ENCODE measurements at places on chromosomes 6 and 20. TPM values are rescaled to one million over a fixed set of nuclear protein-coding genes. Genes with fewer than 3 reads are reported as not detected.

The MAS1 gene
- not detected for total RNA-seq

DNA sequence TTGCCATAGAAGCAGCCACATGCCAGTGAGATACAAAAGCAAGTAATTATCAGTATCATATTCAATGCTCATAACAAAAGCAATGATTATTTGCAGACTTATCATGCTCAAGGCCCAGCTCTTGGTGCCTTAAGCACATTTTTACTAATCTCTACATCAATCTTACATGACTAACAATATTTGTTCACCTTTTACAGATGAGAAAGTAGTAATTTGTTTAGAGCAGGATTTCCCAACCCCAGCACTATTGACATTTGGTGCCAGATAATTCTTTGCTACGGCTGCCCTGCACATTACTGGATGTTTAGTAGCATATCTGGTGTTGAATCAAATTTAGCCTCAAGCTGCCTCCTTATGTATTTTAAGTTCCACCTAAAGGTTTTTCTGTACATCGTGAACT lies 19.0 kb upstream of the DOK5 start:
- no peaks in the 10 kb centered on the region for H3K4me1 ChIP-seq
- H3K27me3 ChIP-seq, result no peaks in the 10 kb centered on the region
- no peaks in the 10 kb centered on the region for H3K36me3 ChIP-seq
- no peak overlapping the region for H3K27ac ChIP-seq

GRCh38 chr6:6217855-6218758 lies 102.4 kb downstream of the F13A1 start:
- no peak overlapping the region for H3K27ac ChIP-seq
- H3K36me3 ChIP-seq, result no peaks in the 10 kb centered on the region
- no peaks in the 10 kb centered on the region for H3K4me1 ChIP-seq
- DNase-seq, result peak; percentile 49

The VTA1 gene
- 73.5 TPM for total RNA-seq

DNA sequence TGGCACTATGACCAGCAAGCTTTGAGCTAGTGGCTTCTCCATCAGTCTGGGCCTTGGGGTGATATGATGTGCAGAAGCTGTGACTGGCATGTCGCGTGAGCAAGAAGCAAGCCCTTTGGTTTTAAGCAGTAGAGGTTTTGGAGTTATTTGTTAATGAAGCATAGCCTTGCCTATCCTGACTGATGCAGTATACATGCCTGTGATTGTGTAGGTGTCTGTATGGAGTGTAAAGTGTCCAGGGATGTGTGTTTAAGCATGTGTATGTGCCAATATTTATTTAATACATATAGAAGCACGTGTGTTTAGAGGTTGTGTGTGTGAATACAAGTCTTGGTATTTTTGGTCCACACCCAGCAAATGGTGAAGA lies 61.0 kb upstream of the CCDC167 start:
- H3K4me3 ChIP-seq, result no peak overlapping the region
- no peaks in the 10 kb centered on the region for H3K27me3 ChIP-seq
- H3K36me3 ChIP-seq, result no peaks in the 10 kb centered on the region

DNA sequence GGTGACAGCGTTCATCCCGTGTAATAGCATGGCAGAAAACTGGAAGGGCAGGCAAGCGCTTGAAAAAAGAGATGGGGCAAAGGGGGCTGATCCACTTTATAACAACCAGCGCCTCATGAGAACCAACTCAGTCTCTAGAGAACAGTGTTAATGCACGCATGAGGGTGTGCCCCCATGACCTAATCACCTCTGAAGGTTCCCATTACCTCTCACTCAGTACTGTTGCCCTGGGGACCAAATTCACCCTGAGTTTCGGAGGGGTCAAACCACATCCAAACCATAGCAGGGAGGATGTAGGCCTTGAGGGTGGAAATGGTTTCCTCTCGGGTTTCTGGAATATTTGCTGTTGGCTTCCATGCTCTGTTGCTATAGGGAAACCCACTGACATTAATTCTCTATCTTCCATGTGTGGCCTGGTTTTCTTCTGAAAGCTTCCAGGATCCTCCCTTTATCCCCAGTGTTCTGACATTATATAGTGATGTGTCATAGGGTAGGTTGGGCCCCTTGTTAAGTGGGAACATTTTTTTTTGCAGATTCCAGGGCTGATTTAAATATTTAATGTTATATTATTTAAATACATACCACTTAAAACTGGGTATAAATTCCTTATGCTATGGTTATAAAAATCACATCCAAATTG lies 65.2 kb downstream of the PPP1R14C start:
- H3K27me3 ChIP-seq, result no peaks in the 10 kb centered on the region
- no peaks in the 10 kb centered on the region for H3K4me1 ChIP-seq
- H3K36me3 ChIP-seq, result no peaks in the 10 kb centered on the region
- no peak overlapping the region for H3K27ac ChIP-seq

The FAM83B gene
- 13.1 TPM for total RNA-seq

DNA sequence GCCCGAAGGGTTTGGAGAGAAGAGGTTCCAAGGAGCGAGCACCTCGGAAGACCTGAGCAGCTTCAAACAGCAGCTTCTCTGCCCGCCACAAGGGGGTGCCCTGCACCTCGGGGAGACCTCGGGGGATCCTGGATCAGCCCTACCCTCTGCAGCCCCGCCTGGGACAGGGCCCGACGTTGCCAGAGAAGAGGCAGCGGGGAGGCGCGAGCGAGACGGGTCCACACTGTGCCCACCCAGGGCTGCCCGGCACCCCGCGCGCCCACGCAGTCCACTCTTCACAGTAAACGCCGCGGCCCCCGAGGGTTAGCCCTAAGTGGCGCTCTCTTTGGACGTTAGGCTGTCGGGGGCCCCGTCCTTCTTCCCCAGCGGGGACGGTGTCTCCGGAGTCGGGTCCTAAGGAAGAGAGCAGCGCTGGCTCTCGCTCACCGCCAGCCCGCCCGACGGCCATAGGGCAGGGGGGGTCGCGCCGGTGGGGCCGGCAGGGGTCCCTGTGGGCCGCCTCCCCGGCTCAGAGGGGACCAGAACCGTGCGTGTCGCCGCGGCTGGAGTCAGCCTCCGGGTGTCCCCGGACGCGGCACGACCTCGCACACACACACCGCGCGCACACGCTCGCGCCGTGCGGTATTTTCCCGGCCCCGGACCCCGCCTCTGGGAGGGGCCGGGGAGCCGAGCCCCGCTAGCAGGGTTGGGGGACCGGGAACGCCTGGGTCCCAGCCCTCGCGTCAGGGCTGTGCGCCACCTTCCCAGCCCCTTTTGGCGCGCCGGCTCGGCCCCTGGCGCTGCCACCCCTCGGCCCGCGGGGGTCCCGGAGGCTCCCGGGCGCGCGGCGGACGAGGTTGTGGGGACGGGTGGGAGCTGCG lies 929 bp downstream of the CDH22 start:
- peak; percentile 90 for DNase-seq
- no peaks in the 10 kb centered on the region for H3K36me3 ChIP-seq
- peak overlapping the region; percentile 62 for H3K4me3 ChIP-seq
- no peak overlapping the region for H3K27ac ChIP-seq
- H3K27me3 ChIP-seq, result peaks cover 74% of the 10 kb centered on the region
- H3K4me1 ChIP-seq, result no peaks in the 10 kb centered on the region

GRCh38 chr6:111850295-111850937 lies 22.8 kb downstream of the FYN start:
- H3K4me1 ChIP-seq, result peaks cover 9% of the 10 kb centered on the region
- H3K27ac ChIP-seq, result no peak overlapping the region
- H3K36me3 ChIP-seq, result no peaks in the 10 kb centered on the region
- no peaks in the 10 kb centered on the region for H3K27me3 ChIP-seq

The GRM4 gene
- 9.1 TPM for total RNA-seq

The ADAM33 gene
- total RNA-seq, result 3.9 TPM

- no peaks in the 10 kb centered on the region for H3K27me3 ChIP-seq
- H3K36me3 ChIP-seq, result peaks cover 24% of the 10 kb centered on the region
- H3K4me1 ChIP-seq, result peaks cover 3% of the 10 kb centered on the region
- no peak overlapping the region for H3K27ac ChIP-seq
These were observed 42.6 kb downstream of the BMP7 start for GRCh38 chr20:57223648-57224489.

- H3K4me1 ChIP-seq, result peaks cover 11% of the 10 kb centered on the region
- no peak overlapping the region for H3K27ac ChIP-seq
- peaks cover 7% of the 10 kb centered on the region for H3K27me3 ChIP-seq
These were observed 19.7 kb downstream of the CD40 start for GRCh38 chr20:46137816-46138215.

- H3K4me3 ChIP-seq, result no peak overlapping the region
- no peaks in the 10 kb centered on the region for H3K4me1 ChIP-seq
- no peak overlapping the region for H3K27ac ChIP-seq
- no peaks in the 10 kb centered on the region for H3K36me3 ChIP-seq
- DNase-seq, result peak; percentile 72
These were observed 13.9 kb upstream of the ADGRF5 start for GRCh38 chr6:46935687-46936086.

GRCh38 chr6:162377735-162378134 lies 349.8 kb downstream of the PRKN start:
- no peak overlapping the region for H3K4me3 ChIP-seq
- no peaks in the 10 kb centered on the region for H3K4me1 ChIP-seq
- H3K27ac ChIP-seq, result no peak overlapping the region
- no peak for DNase-seq

GRCh38 chr6:17703256-17703694 lies 3.5 kb downstream of the NUP153 start:
- H3K4me1 ChIP-seq, result no peaks in the 10 kb centered on the region
- no peaks in the 10 kb centered on the region for H3K27me3 ChIP-seq
- H3K4me3 ChIP-seq, result peak overlapping the region; percentile 99
- peaks cover 12% of the 10 kb centered on the region for H3K36me3 ChIP-seq
- peak; percentile 25 for DNase-seq
- no peak overlapping the region for H3K27ac ChIP-seq

DNA sequence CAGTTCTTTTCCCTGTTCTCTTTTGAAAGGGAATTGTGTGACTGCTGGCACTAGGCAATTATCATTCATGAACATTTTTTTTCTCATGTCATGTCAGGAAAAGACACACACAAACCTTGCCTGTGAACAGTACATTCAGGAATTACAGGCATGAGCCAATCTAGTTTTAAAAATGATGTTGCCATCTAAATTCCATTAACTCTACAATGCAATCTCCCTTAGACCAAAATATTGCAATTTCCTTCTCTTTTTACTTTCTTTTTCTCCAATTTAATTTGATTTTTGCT lies 127.5 kb upstream of the STMND1 start:
- DNase-seq, result no peak
- no peaks in the 10 kb centered on the region for H3K36me3 ChIP-seq
- no peak overlapping the region for H3K27ac ChIP-seq

GRCh38 chr6:45616209-45616608 lies 238.5 kb upstream of the SUPT3H start:
- no peak for DNase-seq
- no peak overlapping the region for H3K27ac ChIP-seq
- no peaks in the 10 kb centered on the region for H3K4me1 ChIP-seq
- no peak overlapping the region for H3K4me3 ChIP-seq

DNA sequence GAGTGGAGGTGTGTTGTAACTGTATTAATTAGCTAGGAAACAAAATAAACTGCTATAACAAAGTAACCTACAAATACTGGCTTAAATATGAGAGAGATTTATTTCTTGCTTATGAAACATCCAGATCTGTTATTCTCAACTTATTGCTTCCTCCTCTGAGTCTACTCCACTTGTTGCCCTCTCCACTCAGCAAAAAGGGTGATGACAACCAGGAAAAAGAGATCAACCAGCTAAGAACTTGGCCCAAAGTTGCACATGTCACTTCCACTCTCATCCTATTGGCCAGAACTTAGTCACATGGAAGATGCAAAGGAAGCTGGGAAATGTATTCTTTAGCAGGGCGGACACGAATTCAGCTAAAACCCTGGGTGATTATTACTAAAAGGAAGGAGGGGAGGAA lies 5.2 kb upstream of the TP53RK start:
- no peaks in the 10 kb centered on the region for H3K4me1 ChIP-seq
- H3K27ac ChIP-seq, result no peak overlapping the region
- H3K27me3 ChIP-seq, result no peaks in the 10 kb centered on the region
- no peak overlapping the region for H3K4me3 ChIP-seq
- DNase-seq, result no peak
- no peaks in the 10 kb centered on the region for H3K36me3 ChIP-seq

The PRKN gene
- 3.5 TPM for total RNA-seq

DNA sequence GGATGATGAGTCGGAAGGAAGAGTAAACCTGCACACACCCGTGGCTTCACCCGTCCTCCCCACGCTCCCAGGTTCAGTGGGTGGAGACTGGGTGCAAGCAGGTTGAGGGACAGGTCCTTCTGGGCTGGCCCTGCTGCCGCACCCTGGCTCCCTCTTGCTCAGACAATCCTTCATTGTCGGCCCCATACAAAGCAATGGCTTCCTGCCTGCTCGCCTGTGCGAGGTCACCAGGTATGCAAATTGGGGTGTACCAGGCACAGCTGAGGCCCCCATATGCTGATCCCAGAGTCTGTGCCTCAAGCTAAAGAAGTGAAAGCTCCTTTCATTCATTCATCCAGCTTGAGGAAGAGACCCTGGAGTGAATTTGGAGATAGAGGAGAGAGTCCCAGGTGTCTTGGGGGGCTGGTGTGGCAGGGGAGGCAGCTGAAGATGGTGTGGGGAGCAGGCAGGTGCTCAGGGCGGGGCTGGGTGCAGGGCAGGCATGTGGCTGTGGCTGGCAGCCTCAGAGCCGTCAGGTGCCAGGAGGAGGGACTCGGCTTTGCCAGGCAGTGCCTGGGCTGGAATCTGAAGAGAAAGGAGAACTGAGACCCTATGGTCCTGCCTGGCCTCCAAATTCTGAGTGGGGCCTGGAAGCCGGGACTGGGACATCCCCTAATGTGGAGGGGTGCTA lies 4.7 kb downstream of the SLCO4A1 start:
- H3K4me3 ChIP-seq, result no peak overlapping the region
- H3K27me3 ChIP-seq, result peaks cover 35% of the 10 kb centered on the region
- no peaks in the 10 kb centered on the region for H3K36me3 ChIP-seq
- no peaks in the 10 kb centered on the region for H3K4me1 ChIP-seq

GRCh38 chr20:10644458-10645204 lies 29.2 kb downstream of the JAG1 start:
- peaks cover 17% of the 10 kb centered on the region for H3K36me3 ChIP-seq
- no peak overlapping the region for H3K4me3 ChIP-seq

GRCh38 chr20:58402827-58403226 lies 13.8 kb downstream of the VAPB start:
- no peak overlapping the region for H3K27ac ChIP-seq
- peaks cover 13% of the 10 kb centered on the region for H3K36me3 ChIP-seq
- H3K4me3 ChIP-seq, result no peak overlapping the region
- no peak for DNase-seq
- peaks cover 3% of the 10 kb centered on the region for H3K4me1 ChIP-seq

DNA sequence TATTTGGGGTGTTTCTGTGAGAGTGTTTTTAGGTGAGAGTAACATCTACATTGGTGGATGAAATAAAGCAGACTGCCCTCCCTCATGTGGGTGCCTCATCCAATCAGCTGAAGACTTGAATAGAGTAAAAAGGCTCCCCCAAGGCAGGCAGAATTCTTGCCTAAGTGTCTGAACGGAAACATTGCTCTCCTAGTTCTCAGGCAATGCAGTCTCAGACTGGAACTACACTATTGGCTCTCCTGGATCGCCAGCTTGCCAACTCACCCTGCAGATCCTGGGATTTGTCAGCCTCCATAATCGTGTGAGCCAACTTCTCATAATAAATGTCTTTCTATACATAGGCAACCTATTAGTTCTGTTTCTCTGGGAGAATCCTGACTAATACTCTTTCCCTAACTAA lies 5.5 kb upstream of the TMEM170B start:
- no peaks in the 10 kb centered on the region for H3K4me1 ChIP-seq
- no peak for DNase-seq
- peaks cover 11% of the 10 kb centered on the region for H3K27me3 ChIP-seq
- H3K4me3 ChIP-seq, result no peak overlapping the region

The CBLN4 gene
- total RNA-seq, result not detected

- no peak for DNase-seq
- no peaks in the 10 kb centered on the region for H3K27me3 ChIP-seq
- peaks cover 18% of the 10 kb centered on the region for H3K36me3 ChIP-seq
- H3K4me1 ChIP-seq, result no peaks in the 10 kb centered on the region
- H3K4me3 ChIP-seq, result peak overlapping the region; percentile 87
These were observed 838 bp downstream of the AHCY start for GRCh38 chr20:34302312-34302722.
